Hair follicular keratinocyte (primary cell): ENCODE measurements at places on chromosomes 5 and 9. TPM values are rescaled to one million over a fixed set of nuclear protein-coding genes. Genes with fewer than 3 reads are reported as not detected.

PKD2L2 gene
- total RNA-seq = not detected in 2 replicates

C5orf52 gene
- not detected in 2 replicates for total RNA-seq

ADAMTSL2 gene
- total RNA-seq = not detected in 2 replicates

ZNF883 gene
- total RNA-seq = 1.6 and 2.7 TPM in 2 replicates

FBP2 gene
- total RNA-seq = not detected in 2 replicates

SLC31A1 gene
- 16.1 and 20.4 TPM in 2 replicates for total RNA-seq

ST8SIA4 gene
- total RNA-seq = 0.08 and 0.76 TPM in 2 replicates

CCNI2 gene
- total RNA-seq = 0.16 and 0.30 TPM in 2 replicates

SPAG8 gene
- 0.04 TPM in 1 of 2 replicates, not detected in the other for total RNA-seq

TSLP gene
- total RNA-seq = 0.23 and 0.78 TPM in 2 replicates

GIN1 gene
- total RNA-seq = 2.0 and 13.6 TPM in 2 replicates

RNF183 gene
- total RNA-seq = not detected in 2 replicates

MARCHF3 gene
- total RNA-seq = 1.5 and 2.1 TPM in 2 replicates
